Left ventricle myocardium inferior (tissue), 1 donor: ENCODE measurements at places on chromosomes 2 and 18. TPM values are rescaled to one million over a fixed set of nuclear protein-coding genes. Genes with fewer than 3 reads are reported as not detected.
A peak's percentile ranks its signal among the peaks of the same experiment; 100 is the strongest.

GRCh38 chr2:112809112-112809511 is 24.8 kb upstream of the IL1A start:
- H3K4me3 ChIP-seq = no peak overlapping the region
- H3K4me1 ChIP-seq = peaks cover 27% of the 10 kb centered on the region
- no peak for DNase-seq
- H3K27me3 ChIP-seq = no peaks in the 10 kb centered on the region
- no peak overlapping the region for H3K27ac ChIP-seq
- no peaks in the 10 kb centered on the region for H3K36me3 ChIP-seq

DNA sequence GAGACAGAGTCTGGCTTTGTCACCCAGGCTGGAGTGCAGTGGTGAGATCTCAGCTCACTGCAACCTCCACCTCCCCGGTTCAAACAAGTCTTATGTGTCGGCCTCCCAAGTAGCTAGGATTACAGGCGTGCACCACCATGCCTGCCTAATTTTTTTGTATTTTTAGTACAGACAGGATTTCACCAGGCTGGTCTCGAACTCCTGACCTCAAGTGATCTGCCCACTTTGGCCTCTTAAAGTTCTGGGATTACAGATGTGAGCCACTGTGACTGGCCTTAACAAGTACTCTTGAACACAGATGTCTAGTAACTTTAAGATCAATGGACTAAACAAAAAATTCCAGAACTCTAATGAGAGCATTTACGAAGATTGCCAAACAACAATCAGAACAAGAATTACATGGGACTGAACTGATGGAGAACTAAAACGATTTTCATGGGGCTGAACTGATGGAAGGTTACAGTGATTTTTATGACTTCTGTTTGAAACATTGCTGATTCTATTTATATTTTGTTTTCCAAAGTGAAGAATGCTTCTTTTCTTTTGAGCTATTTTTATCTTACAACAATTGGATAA is 46.5 kb upstream of the ST3GAL5 start:
- peaks cover 8% of the 10 kb centered on the region for H3K27me3 ChIP-seq
- peak overlapping the region; percentile 24 for H3K27ac ChIP-seq
- H3K36me3 ChIP-seq = no peaks in the 10 kb centered on the region
- peaks cover 34% of the 10 kb centered on the region for H3K4me1 ChIP-seq
- H3K4me3 ChIP-seq = no peak overlapping the region

CYTIP gene
- 0.82 TPM for total RNA-seq

GRCh38 chr2:120736624-120737339 is 1.1 kb downstream of the GLI2 start:
- peaks cover 34% of the 10 kb centered on the region for H3K4me1 ChIP-seq
- H3K36me3 ChIP-seq = no peaks in the 10 kb centered on the region
- peak; percentile 48 for DNase-seq
- peaks cover 100% of the 10 kb centered on the region for H3K27me3 ChIP-seq

SERPINB2 gene
- not detected for total RNA-seq

VWC2L gene
- not detected for total RNA-seq

DNA sequence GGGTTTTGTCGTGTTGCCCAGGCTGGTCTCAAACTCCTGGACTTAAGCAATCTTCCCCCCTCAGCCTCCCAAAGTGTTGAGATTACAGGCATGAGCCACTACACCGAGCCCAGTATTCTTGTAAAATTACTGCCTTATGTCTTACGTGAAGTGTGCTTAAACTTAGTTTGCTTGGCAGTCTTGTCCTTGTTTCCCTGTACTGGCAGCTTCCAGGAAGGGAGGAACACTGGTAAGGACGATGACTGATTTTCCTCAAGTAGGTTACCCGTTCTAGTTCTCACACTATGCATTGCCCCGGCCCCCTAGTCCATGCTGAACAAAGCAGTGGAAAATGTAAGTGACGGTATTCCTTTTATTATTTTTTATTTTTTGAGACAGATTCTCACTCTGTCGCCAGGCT is 19.7 kb upstream of the GATA6 start:
- no peak overlapping the region for H3K27ac ChIP-seq
- H3K27me3 ChIP-seq = no peaks in the 10 kb centered on the region
- H3K4me3 ChIP-seq = no peak overlapping the region

GRCh38 chr18:22930089-22930713 is 2.9 kb upstream of the RBBP8 start:
- no peaks in the 10 kb centered on the region for H3K36me3 ChIP-seq
- no peak overlapping the region for H3K4me3 ChIP-seq
- no peaks in the 10 kb centered on the region for H3K27me3 ChIP-seq

DNA sequence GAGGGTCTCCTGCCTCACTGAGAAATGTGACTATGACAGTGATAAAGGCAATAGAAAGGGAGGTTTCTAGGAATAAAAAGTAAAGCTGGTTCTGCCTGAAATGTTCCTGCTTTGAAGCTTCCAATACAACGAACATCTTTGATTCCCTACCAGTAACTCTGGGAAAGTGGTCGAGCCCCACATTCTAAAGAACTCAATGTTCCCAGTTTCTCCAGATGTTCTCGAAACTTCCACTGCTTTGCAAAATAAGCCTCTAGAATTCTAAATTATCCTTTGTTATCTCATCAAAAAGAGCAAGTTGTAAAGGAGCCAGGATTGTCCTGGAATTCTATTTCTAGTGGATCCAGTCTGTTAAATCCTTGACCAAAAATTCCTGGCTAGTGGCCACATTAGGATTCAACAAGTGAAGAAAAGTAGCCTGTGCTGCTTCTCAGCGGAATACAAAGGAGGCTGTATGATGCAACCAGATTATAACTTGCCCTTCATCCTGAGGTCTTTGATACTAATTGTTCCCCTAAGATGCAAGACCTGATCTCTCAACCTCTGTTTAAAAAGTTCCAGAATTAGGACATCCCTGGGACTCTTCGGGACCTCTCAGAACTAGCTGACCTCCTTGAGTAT is 8.4 kb downstream of the SCN7A start:
- H3K4me3 ChIP-seq = no peak overlapping the region
- H3K36me3 ChIP-seq = no peaks in the 10 kb centered on the region
- H3K27me3 ChIP-seq = no peaks in the 10 kb centered on the region
- peaks cover 7% of the 10 kb centered on the region for H3K4me1 ChIP-seq
- DNase-seq = no peak
- peak overlapping the region; percentile 79 for H3K27ac ChIP-seq

COLEC11 gene
- total RNA-seq = 4.9 TPM

- H3K27ac ChIP-seq = no peak overlapping the region
- no peak overlapping the region for H3K4me3 ChIP-seq
- no peaks in the 10 kb centered on the region for H3K36me3 ChIP-seq
- no peaks in the 10 kb centered on the region for H3K27me3 ChIP-seq
Measured at GRCh38 chr2:144010096-144010836, 509.7 kb downstream of the ZEB2 start.

BOLL gene
- not detected for total RNA-seq

DNA sequence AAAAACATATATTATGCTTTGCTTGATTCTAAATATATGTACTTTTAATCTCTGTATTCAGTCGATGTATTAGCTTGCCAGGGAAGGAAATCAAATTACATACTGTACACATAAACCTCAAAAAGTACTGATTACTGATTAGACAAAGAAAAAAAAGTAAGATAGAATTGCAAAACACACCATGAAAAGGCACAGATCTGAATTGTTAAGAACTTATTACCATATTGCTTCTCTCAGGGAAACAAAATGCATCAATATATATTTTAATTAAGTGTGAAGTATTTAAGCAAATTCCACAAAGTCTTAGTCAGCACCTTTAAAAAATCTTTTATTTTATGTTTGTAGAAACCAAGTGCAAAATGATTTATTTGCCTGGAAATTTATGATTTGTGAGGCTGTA is 309.3 kb downstream of the RNF144A start:
- H3K36me3 ChIP-seq = no peaks in the 10 kb centered on the region
- no peaks in the 10 kb centered on the region for H3K27me3 ChIP-seq
- H3K4me1 ChIP-seq = no peaks in the 10 kb centered on the region

- no peaks in the 10 kb centered on the region for H3K4me1 ChIP-seq
- H3K27ac ChIP-seq = no peak overlapping the region
- H3K27me3 ChIP-seq = no peaks in the 10 kb centered on the region
- no peak overlapping the region for H3K4me3 ChIP-seq
Measured at GRCh38 chr2:25115249-25115883, 53.0 kb downstream of the POMC start.

- DNase-seq = no peak
- no peaks in the 10 kb centered on the region for H3K36me3 ChIP-seq
- H3K4me1 ChIP-seq = peaks cover 6% of the 10 kb centered on the region
- no peaks in the 10 kb centered on the region for H3K27me3 ChIP-seq
- H3K4me3 ChIP-seq = no peak overlapping the region
Measured at GRCh38 chr18:13178976-13179375, 39.6 kb upstream of the LDLRAD4 start.

CYP27C1 gene
- total RNA-seq = 0.11 TPM

MC5R gene
- not detected for total RNA-seq

GRCh38 chr18:63071701-63072141 is 247.8 kb downstream of the BCL2 start:
- no peaks in the 10 kb centered on the region for H3K27me3 ChIP-seq
- no peak overlapping the region for H3K27ac ChIP-seq
- H3K4me1 ChIP-seq = peaks cover 13% of the 10 kb centered on the region

- H3K27ac ChIP-seq = no peak overlapping the region
- no peak for DNase-seq
- H3K27me3 ChIP-seq = no peaks in the 10 kb centered on the region
- H3K4me3 ChIP-seq = no peak overlapping the region
Measured at GRCh38 chr18:28961669-28962228, 784.8 kb upstream of the CDH2 start.

PKDCC gene
- total RNA-seq = 88.7 TPM

- peak overlapping the region; percentile 69 for H3K27ac ChIP-seq
- no peak for DNase-seq
Measured at GRCh38 chr2:134282629-134283400, 28.9 kb downstream of the MGAT5 start.

KLHL14 gene
- total RNA-seq = not detected

DPP10 gene
- 0.16 TPM for total RNA-seq

STK17B gene
- 4.9 TPM for total RNA-seq
